ENCODE measurements at places on chromosomes 13 and 19. TPM values are rescaled to one million over a fixed set of nuclear protein-coding genes. Genes with fewer than 3 reads are reported as not detected.

GRCh38 chr13:46795321-46795720 is 1.6 kb downstream of the ESD start:
- DNase-seq: no peak

UNC13A gene
- not detected for total RNA-seq

FARP1 gene
- total RNA-seq: 0.61 TPM

DNA sequence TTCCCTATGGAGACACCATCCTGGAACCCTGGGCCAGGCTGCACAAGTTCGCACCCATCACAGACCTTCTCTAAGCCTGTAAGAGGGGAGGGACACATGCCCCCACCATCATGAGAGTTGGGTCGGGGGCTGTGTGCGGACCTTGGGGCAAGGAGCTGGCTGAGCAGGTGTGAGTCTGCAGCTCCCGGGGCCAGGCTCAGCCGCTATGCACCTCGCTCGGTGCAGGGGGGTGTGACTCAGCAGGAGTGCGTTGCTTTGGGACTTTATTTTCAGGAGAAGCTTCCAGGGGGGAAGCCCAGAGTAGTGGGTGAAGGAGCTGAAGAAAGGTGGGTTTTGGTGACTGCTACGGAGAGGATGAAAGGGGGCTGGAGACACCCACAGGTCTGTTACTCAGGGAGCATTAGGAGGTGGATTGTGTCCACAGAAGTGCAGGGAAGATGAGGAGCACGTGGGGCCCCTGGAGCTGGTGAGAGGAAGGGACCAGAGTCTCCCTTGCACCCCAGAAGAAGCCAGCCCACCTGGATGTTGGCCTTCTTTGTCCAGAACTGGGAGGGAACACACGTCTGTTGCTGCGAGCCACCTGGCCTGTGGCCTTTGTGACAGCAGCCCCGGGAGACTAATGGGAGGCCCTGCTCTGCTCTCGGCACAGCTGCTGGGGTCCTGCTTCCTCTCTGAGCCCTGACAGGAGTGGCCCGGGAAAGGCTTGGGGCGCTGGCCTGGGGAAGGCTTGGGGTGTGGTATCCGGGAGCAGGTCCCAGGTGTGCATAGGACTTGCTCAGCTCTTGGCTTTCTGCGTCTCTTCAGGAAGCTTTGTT is 162.6 kb downstream of the TEX29 start:
- no peak for DNase-seq

DNA sequence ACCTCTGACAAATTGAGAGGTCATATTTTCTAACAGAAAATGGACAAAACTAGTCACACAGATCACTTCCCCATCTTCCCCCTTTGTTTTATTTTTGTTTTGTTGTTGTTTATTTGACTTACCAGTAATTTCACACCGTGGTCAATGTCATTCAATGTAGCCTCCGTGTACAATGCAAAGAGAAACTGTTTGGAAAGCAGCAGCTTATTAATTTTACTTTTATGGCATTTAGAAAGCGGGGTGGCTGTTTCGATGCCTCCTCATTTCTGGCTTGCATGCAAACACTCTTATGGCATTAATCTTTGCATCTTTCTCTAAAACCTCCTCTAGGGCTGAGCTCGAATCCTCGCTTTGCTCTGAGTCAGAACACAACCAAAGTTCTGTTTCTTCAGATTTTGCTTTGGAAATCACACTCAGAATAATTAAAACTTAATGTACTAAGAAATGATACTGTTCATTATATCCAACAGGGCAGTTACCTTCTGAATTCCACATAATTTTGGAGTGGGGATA is 77.0 kb downstream of the ZNF536 start:
- no peak for DNase-seq

- no peak for DNase-seq
Measured at GRCh38 chr19:42095814-42096230, 19.9 kb downstream of the ZNF574 start.

NLRP13 gene
- total RNA-seq: not detected

ESD gene
- 39.9 TPM for total RNA-seq

LYPD3 gene
- total RNA-seq: 5.0 TPM

DNA sequence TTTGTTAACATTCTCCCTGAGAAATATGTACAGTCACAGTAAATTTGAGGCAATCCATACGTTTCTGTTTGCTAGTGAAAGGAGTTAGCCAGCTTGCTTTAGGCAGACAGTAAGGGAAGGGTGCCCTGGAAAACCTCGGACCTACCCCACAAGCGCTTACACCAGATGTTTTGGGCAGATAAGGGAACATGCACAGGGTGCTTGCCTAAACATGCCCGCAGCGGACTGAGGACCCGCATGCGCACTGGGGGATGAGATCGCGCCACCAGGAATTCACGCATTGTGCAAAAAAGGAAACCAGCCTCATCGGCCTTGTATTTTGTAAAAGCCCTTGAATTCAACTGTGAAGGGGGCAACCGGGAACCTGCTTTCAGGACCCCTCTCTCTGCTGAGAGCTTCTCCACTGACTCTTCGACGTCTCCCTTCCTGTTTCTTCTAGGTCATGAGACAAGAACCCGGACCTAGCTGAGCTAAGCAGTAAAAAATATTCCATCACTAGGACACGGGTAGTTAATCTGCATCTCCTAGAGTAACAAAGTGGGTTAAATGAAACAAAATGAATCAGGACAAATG is 1399.2 kb upstream of the ATXN8OS start:
- DNase-seq: no peak

GRCh38 chr13:20400774-20401173 is 124.9 kb downstream of the CRYL1 start:
- no peak for DNase-seq

WDFY2 gene
- 21.1 TPM for total RNA-seq

PRR20E gene
- not detected for total RNA-seq

DNA sequence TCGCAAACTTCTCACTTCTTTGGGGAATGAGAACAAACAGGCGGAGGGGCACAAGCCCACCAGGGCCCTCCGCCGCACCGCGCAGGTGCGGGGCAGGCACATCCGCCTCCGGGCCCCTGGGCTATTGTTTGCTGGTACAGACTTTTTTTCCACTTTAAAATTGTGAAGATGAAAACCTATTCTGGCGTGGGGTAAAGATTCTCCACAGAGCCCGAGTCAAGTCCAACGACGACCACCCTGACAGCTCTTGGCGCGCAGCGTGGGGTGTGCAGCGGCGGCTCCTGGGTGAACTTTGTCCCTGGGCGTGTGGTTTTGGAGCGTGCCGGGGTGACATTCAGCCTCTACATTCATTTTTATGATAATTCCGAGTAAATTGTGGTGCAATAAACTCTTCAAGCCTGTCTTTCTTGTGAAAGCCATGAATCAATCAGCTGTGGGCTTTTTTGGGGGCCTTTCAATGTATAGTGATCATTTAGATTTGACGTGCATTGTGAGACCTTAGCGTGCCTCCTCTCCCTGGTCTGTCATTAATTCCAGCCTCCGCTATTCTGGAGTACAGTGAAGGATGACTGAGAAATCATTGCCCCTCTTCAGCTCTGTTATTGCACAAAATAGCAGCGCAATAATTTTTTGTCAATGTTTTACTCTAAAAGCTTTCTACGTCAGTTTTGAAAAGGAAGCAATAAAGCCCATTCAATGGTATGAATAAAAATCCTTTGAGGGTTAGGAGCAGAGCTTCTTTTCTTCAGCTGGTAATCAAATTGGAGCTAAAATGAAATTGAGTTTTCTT is 90.0 kb downstream of the TEX29 start:
- no peak for DNase-seq

DNA sequence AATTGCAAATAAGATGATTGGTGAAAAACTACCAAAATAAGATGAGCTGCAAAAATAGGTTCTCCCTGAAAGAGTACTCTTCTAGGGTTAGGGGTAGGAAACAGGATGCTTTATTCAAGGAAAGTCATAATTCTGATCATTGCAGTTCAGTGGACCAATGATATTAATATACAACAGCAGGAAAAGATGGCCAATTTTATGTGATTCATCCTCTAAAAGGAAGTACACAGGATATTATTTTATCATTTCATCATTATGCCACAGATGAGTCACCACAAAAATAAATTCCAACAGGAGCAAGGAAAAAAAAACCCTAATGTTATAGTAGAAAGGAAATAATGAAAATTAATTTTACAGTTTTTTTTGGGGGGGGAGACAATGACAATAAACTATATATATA is 205.0 kb downstream of the NALCN start:
- no peak for DNase-seq

DNA sequence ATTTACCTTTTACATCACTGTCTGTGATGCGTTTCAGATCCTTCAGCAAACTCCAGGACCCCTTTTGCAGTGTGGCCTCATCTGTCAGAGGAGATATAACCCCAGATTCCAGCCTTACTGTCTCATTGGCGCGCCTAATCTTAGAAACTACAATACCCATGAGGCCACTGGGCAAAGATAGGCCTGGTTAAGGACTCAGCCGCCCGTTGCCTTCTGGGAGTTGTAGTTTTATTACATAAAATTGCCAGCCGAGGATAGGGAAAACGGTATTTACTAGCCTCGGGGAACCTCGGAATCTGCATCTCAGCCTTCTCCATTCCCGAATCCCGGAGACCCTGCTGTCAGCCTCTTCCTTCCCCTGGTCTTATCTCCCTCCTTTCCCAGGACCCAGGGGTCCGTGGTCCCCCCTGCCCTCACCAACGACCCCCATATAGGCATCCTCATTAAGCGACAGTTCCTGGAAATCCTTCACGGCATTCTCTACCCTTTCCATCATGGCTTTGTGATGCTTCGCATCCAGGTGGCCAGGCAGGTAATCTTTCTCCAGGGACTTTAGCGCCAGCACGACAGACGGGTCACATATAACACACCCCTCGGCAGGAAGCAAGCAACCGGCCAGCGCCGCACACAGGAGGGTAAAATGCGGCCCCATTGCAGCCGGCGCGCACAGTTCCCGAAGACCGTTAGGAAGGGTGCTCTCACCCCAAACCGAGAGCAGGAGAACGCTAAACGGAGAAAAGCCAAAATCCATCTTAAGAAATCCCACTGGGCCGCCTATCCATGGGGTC is 1.3 kb downstream of the IZUMO1 start:
- DNase-seq: peak; percentile 44

Measured in naive thymus-derived CD4-positive, alpha-beta T cell (primary cell).